ENCODE measurements at places on chromosomes 4 and X.
A peak's percentile ranks its signal among the peaks of the same experiment; 100 is the strongest.

- H3K36me3 ChIP-seq: no peaks in the 10 kb centered on the region
- H3K4me3 ChIP-seq: peak overlapping the region; percentile 56
- H3K27me3 ChIP-seq: peaks cover 13% of the 10 kb centered on the region
- no peaks in the 10 kb centered on the region for H3K4me1 ChIP-seq
- no peak for DNase-seq
Measured at GRCh38 chr4:4860600-4861389, 1.3 kb downstream of the MSX1 start.

DNA sequence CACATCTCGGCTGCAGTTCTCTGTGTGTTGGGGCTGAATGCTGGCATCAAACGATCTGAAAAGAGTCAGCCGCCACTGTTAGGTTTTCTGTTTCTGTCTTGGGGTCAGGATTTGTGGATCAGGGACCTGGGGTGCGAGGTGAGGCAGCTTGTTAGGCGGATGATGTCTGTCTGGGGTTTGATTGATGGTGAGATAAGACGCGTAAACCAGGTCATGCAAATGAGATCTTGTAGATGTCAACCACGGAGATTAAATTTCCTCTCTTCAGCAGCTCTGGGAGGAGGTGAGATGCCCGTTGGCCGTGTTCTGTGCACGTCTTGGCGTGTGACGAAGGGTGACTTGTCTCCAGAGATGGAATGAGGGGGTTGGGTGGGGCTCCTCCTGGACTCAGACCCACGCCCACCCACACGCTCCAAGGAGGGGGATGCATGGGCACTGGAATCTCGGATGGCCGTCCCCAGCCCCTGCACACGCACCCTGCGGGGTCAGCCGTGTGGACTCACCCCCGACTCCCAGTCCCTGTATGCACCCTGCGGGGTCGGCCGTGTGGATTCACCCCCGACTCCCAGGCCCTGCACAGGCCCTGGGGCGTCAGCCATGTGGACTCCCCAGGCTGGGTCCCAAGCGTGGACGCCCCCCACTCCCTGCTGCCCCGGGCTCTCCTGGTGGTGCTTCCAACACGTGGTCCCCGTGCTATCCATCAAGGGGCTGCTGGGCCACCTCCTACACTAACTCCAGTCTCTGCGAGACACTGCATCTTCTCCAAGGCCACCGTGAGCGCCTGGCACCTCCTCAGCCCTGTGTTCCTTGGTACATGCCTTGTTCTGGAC is 16.0 kb upstream of the UVSSA start:
- H3K27me3 ChIP-seq: no peaks in the 10 kb centered on the region
- no peaks in the 10 kb centered on the region for H3K4me1 ChIP-seq
- DNase-seq: peak; percentile 19

DNA sequence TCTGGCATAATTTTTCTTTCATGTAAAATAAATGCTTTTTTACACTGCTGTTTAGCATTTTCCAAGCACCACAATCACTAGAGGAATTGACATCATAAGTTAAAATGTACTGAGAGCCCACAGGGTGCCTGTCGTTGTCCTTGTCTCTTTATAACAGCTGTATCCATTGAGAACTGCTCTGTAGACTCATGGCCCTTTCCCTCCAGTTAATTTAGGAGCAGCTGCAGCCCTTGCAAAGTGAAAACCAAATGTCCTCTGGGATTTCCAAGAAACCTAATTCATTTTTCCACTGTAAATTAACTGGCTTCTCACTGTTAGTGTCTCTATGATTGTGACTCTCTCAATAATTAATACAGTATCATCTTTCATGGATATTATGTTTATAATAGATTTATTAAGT is 185.9 kb downstream of the SLC4A4 start:
- DNase-seq: no peak
- H3K27me3 ChIP-seq: no peaks in the 10 kb centered on the region
- no peak overlapping the region for H3K27ac ChIP-seq
- H3K36me3 ChIP-seq: no peaks in the 10 kb centered on the region
- H3K4me3 ChIP-seq: no peak overlapping the region

DNA sequence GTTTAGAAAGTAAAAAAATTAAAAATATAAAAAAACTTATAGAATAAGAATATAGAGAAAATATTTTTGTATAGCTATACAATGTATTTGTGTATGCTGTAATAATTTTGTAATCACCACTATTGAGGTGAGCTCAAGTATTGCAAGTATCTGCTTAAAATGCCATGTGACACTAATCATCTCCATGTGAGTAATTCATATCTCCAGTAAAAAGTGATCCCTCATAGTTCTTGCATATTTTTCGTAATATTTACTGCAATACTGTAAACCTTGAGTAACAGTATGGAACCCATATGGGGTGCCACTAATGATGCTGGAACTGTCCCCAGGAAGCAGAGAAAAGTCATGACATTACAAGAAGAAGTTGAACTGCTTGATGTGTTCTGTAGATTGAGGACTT is 43.2 kb upstream of the HUWE1 start:
- no peak overlapping the region for H3K4me3 ChIP-seq
- no peak for DNase-seq
- no peaks in the 10 kb centered on the region for H3K36me3 ChIP-seq
- no peaks in the 10 kb centered on the region for H3K4me1 ChIP-seq

DNA sequence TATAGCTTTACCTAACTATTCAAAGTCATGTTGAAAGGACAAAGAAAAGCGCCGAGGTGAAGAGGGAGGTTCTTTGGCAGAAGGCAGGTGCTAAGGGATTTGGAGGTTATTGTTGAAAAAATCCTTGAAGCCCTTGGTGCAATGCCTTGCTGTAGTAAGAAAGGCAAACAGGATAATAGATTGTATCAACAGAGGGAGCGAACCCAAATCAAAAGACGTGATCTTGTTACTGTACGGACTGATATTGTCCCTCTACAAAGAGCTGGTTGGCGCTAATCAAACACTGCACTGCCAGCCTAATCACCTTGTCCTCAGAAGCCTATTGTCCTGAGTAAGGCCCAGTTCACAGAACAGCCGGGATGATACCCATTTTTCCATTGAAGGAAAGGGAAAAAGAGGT is 182.9 kb downstream of the ZIC3 start:
- H3K27ac ChIP-seq: no peak overlapping the region
- DNase-seq: no peak
- no peak overlapping the region for H3K4me3 ChIP-seq
- no peaks in the 10 kb centered on the region for H3K27me3 ChIP-seq

- no peaks in the 10 kb centered on the region for H3K4me1 ChIP-seq
- no peak for DNase-seq
- no peaks in the 10 kb centered on the region for H3K36me3 ChIP-seq
Measured at GRCh38 chr4:183729069-183729406, 69.9 kb downstream of the TRAPPC11 start.

GRCh38 chr4:86481440-86481839 is 112.7 kb upstream of the PTPN13 start:
- no peak overlapping the region for H3K4me3 ChIP-seq
- no peak for DNase-seq
- H3K4me1 ChIP-seq: no peaks in the 10 kb centered on the region
- H3K27ac ChIP-seq: no peak overlapping the region
- H3K36me3 ChIP-seq: no peaks in the 10 kb centered on the region

- no peaks in the 10 kb centered on the region for H3K4me1 ChIP-seq
- no peaks in the 10 kb centered on the region for H3K36me3 ChIP-seq
- no peaks in the 10 kb centered on the region for H3K27me3 ChIP-seq
- peak within 1 kb of the TSS; percentile 81 for H3K27ac ChIP-seq
Measured at GRCh38 chrX:65667503-65668376, at the start of gene MSN. TSS of gene MSN (plus strand) at chrX:65667654. CDS start at chrX:65667842, 188 bp downstream.

DNA sequence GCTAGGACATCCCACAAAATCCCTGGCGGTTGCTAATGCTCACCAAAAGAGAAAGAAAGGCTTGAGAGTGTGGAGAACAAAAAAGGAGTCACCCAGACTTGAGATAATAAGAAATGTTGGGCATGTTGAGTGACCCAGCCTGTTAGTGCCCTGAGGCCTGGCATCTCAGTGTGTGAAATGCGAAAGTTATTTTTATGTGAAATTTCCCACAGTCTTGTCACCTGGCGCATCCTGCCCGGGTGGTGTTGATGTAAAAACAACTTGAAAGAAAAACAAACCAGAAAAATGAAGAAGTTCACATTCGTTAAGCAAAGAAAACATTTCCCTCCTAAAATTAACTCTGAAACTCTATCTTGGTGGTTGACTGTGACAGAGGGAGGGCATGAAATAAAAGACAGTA is 495.2 kb downstream of the MID1IP1 start:
- H3K27ac ChIP-seq: no peak overlapping the region
- DNase-seq: no peak
- no peaks in the 10 kb centered on the region for H3K4me1 ChIP-seq
- H3K36me3 ChIP-seq: no peaks in the 10 kb centered on the region
- no peak overlapping the region for H3K4me3 ChIP-seq

DNA sequence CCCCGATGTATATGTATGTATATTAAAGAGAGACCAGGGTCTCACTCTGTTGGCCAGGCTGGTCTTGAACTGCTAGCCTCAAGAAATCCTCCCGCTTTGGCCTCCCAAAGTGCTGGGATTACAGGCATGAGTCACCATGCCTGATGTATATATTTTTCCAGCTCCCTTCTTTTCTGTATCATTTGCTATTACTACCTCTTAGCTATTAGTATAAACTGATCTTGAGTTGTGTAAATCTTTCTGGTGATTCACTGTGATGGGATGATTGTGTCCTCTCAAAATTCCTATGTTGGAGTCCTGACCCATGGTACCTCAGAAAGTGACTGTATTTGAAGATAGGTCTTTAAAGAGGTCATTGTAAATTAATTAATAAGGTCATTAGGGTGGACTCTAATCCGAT is 53.1 kb downstream of the HPRT1 start:
- no peaks in the 10 kb centered on the region for H3K4me1 ChIP-seq
- no peak for DNase-seq
- H3K36me3 ChIP-seq: no peaks in the 10 kb centered on the region
- H3K27ac ChIP-seq: no peak overlapping the region
- H3K27me3 ChIP-seq: no peaks in the 10 kb centered on the region

DNA sequence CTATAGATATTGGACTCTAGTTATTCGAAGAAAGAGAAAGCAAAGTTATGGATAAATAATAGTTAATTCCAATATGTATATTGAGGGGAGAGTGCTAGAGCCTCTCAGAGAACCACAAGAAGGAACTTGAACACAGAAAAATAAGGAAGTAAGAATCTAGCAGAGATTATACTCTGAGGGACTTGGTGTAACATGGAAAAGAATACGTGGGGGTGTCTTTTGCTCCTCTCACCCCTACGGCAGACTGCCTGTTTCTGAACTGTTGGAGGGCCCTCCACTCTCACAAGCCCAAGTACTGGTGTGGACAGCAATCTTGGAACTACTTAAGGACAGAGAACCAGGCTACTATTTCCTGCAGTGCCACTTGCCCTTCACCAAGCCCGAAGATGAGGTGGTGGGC is 1174.4 kb upstream of the PCDH10 start:
- H3K4me1 ChIP-seq: no peaks in the 10 kb centered on the region
- H3K27ac ChIP-seq: no peak overlapping the region
- no peak for DNase-seq
- H3K4me3 ChIP-seq: no peak overlapping the region
- H3K36me3 ChIP-seq: no peaks in the 10 kb centered on the region
- H3K27me3 ChIP-seq: no peaks in the 10 kb centered on the region
